ENCODE measurements at places on chromosomes 16 and 17.

- DNase-seq = no peak
Observed at GRCh38 chr17:17447264-17447663, 29.5 kb upstream of the MED9 start.

DNA sequence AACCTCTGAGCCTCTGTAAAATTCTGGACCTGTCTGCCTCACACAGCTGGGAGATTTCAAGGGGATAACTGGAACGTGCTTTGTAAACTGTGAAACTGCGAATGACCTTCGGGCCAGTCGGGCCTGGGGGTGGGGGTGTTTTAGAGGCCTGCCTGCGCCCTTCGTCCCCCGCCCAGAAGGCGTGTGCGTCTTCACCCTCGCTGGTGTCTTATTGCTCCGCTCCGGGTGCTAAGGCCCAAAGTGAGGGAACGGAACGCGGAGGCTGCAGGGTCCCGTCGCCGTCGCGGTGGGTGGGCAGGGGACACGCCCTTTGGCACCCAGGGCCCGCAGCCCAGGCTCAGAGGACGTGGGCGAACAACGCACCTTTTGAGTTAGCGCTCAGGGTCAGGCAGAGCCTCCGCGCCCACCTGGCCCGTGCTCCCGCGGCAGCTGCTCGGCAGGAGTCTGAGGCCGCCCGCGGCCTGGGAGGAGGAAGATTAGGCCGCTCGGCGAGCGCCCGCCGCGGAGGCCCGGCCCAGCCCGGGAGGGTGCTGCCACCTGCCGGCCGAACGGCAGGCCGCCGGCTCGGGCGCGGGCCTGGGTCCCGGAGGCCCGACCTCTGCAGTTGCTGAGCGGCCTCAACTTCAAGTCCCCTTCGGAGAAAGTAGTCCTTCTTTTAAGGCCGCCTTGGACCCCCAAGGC is 29.7 kb downstream of the DCAKD start:
- peak; percentile 23 for DNase-seq

GRCh38 chr16:77856438-77857160 is 68.2 kb downstream of the VAT1L start:
- no peak for DNase-seq

- no peak for DNase-seq
Observed at GRCh38 chr17:82802075-82802780, 37.6 kb downstream of the ZNF750 start.

GRCh38 chr16:14002416-14002990 is 68.6 kb upstream of the MRTFB start:
- DNase-seq = no peak

- DNase-seq = no peak
Observed at GRCh38 chr16:15605839-15606517, 37.0 kb downstream of the MARF1 start.

DNA sequence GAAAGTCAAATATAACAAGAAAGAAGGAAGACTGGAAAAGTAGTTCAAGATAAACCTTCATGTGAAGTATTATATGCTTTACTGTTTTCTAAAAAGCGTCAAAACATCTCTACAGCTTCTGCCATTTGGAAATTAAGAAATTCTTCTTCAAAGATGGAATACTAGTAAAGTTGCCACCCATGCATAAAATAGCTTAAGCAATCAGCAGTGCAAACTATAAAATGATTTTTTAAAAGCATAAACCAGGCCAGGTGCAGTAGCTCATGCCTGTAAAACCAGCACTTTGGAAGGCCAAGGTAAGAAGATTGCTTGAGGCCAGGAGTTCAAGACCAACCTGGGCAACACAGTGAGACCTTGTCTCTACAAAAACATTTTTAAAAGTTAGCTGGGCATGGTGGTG is 68.2 kb downstream of the USP32 start:
- no peak for DNase-seq

DNA sequence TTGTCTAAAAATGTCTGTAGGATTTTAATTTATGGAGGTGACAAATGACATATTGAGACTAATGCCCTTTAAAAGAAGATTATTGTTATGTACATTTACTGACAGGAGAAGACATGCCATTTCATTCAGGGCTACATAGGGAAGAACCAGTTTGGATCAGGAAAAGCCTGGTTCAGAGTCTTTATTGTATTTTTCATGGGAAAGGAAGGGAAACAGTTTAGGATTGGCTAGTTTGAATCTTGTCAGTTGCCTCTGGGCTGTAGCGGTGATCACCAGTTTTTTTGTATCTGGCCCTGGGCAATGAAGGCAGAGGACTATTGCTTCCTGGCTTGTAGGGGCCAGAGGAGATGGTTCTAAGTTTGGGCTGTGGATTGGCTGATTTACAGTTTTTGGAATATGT is 31.8 kb downstream of the NSRP1 start:
- DNase-seq = no peak

DNA sequence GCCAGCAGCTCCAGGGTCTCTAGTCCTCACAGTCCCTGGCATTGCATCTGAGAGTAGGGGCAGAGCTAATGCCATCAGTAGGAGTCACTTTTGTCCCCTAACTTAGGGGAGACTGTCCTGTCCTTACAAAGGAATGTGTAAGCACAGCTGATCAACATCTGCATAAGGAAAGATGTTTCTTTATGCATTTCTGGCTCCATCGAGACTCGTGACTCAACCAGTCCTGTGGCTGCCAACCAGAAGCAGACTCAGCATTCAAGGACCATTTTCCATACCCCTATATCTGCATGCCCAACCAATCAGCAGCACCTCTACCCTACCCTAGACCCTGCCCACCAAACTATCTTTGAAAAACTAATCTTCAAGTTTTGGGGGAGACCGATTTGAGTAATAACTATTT is 8.2 kb upstream of the MPP2 start:
- no peak for DNase-seq

GRCh38 chr17:34413443-34414119 is 50.5 kb upstream of the CCL1 start:
- no peak for DNase-seq

DNA sequence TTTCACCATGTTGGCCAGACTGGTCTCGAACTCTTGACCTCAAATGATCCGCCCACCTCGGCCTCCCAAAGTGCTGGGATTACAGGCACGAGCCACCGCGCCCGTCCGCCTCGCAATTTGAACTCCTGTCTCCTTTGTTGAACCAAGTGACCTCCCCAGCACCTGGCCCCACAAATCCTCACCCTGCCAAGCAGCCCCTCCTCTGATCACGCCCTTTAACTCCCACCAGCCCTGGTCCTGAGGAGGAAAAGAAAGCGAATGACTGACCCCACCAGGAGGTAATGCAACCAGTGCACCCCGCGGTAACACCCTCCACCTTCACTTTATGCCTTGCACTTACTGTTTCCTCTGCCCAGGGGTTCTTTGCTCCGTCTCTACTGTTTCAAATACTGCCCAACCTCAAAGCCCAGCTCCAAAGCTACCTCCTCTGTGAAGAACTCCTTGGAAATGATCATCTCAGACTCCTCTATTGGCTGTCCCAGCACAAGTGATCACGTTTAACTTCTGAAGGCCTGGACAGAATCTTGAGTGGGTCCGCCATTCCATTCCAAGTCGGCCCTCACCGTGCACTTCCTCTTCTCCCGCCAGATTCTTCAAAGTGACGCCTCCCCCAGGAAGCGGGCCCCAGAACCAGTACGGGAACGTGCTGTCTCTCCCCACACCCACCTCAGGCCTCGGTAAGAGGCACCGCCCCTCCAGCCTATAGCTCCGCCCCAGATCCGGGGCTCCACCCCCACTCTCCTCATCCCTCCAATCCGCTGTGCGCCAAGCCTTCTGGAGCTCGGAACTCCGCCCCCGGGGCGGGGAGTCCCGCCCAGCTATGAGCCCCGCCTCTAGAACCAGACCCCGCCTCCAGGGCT is 4.4 kb downstream of the CD19 start:
- DNase-seq = peak; percentile 68

- no peak for DNase-seq
Observed at GRCh38 chr16:55482056-55482455, 3.1 kb downstream of the MMP2 start.

GRCh38 chr17:48597778-48598631 is 4.4 kb upstream of the HOXB5 start:
- DNase-seq = no peak

DNA sequence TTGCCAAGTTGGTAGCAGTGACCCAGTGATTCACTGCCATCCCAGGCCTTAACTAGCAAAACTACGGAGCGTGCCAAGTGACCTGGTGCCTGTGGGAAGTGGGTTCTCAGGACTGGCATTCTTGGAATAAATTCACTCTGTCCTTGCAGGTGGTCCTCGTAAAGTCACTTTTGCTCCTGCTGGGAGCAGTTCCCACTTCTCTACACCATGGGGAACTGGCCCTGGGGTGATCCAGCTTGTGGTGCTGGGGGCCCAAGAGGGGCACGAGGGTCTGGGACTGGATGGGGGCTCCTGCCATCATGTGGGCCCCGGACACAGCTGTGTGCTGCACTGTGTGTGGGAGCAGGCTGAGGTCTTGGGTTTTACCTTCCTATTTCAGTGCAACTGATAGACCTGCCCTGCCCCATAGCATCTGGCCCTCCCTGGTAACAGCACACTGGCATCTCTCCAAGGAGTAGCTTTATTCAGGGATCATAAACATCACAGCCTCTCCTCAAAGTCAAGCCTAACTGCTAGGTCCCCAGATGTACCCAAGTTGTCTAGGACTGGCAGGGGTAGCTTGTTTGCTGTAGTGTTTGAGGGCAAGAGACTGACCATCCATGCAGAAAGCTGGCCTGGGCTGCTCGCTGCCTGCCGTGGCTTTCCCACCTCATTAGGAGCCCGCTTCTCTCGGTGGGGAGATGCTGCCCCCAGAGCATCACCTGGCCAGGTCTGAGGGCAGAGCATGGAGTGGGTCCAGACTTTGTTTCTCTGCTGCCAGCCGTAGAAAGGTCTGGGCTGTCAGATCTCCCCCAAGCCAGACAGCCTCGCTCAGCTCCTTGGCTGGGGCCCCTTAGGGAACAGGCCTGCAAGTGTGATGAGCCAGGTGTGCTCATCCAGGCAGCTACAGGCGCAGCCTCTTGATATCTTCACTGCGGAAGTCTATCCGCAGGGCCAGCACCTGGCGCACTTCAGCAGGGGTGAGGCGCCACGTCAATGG is 26.0 kb downstream of the FCSK start:
- DNase-seq = no peak

DNA sequence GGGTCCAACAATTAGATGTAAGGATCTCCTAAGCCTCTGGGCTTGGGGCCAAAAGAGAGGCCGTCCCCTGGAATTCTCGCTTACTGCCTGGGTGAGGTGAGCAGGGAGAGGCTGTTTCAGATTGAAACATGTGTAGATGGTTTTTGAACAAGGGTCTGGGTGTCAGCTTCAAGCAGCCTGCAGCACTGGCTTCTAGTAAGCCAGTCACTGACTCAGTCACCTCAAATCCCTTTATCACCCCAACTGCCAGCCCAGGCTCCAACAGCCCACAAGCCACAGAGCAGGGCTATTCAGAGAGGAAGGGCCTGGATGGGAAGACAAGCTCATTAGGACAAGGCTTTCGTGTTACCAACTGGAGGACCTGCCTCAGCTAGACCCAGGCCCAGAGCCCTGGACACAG is 180.2 kb downstream of the CCT6B start:
- DNase-seq = no peak

GRCh38 chr17:48617471-48618255 is 2.6 kb upstream of the HOXB8 start:
- DNase-seq = no peak

GRCh38 chr17:74194682-74195081 is 8.8 kb upstream of the RPL38 start:
- no peak for DNase-seq

- no peak for DNase-seq
Observed at GRCh38 chr16:58499615-58500351, at the start of gene NDRG4. Gene NDRG4 (plus strand): TSS chr16:58500143. CDS start chr16:58500249, 106 bp downstream.

DNA sequence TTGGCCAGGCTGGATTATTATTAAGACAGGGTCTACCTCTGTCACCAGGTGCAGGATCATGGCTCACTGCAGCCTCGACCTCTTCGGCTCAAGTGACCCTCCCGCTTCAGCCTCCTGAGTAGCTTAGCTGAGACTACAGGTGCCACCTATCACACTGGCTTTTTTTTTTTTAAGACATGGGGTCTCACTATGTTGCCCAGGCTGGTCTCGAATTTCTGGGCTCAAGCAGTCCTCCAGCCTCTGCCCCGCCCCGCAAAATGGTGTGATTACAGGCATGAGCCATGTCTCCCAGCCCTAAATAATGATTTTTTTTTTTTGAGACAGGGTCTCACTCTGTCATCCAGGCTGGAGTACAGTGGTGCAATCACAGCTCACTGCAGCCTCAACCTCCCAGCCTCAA is 5.8 kb downstream of the OVCA2 start:
- DNase-seq = no peak

DNA sequence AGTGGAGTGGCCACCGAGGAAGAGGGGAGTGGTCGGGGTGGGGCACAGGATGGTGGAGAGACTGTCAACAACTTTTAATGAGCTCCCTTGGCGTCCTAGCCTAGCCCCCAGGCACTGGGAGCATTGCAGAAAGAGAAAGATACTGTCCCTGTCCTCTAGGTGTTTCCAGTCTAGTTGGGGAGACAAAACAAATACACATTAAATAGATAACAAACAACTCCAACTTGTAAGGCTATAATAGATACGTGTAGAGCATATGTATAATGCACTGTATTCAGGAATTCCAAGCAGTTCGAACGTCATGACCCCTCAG is 435 bp upstream of the UBE2O start:
- DNase-seq = no peak

DNA sequence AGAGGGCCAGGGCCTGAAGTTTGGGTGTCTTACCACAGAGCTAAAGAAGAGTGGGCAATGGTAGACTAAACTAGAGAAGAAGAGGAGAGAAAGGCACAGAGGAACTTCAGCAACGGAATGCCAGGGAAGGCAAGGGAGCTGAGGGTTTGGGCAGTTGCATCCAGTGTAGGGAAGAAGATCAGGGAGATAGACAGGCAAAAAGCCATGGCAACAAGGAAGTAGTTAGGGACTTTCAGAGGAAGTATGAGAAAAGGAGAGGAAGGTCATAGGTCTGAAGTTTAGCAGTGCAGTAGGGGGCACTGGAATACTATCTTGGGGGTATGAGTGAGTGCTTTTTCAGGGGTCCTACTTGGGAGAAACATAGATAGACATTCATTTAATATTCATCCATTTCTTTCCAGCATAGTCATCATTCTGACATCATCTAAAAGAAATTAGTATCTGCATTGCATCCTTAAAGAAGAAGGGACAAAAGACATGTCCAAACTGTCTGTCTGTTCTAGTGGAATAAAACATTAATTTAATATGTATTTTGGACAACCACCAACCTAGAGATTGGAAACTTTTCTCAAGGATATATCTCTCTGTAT is 2.2 kb upstream of the NF1 start:
- DNase-seq = no peak

DNA sequence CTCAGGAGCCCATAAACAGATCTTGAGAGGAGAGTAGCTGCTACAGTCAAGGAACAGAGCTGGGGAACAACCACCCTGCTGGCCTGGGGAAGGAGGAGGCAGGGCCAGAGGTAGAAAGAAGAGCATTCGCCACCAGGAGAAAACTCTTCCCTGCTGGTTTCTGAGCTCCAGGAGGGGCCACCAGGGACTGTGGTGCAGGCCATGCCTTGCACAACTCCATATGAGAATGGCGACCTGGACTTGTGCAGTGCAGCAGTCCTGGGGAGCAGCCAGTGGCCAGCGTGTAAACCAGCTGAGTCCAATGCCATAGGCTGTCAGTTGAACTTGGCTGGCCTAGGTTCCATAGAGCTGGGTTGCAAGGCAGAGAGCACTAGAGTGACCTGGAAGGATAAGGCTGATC is 11.6 kb downstream of the SLC13A2 start:
- DNase-seq = no peak

GRCh38 chr16:77679901-77680300 is 42.4 kb upstream of the NUDT7 start:
- no peak for DNase-seq
